ENCODE measurements at places on chromosomes 1 and 21. TPM values are rescaled to one million over a fixed set of nuclear protein-coding genes. Genes with fewer than 3 reads are reported as not detected.

GRCh38 chr1:21866707-21867043 is 54.6 kb downstream of the LDLRAD2 start:
- no peak for DNase-seq

GRCh38 chr1:36085126-36085525 is 1.2 kb downstream of the TEKT2 start:
- no peak for DNase-seq

DNA sequence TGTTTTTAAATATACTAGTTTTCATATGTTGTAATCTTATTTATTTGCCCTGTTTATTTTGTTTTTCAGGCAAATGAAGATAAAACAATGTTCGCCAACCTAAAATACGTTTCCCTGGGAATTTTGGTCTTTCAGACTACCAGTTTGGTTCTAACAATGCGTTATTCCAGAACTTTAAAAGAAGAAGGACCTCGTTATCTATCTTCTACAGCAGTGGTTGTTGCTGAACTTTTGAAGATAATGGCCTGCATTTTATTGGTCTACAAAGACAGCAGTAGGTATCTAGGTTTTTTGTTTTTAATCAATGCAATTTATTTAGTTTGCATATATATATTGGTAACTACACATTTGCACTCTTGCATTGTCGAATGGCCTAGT is 23.7 kb downstream of the SLC35A3 start:
- no peak for DNase-seq

GRCh38 chr1:64960731-64961130 is 5.6 kb downstream of the JAK1 start:
- no peak for DNase-seq

- peak; percentile 66 for DNase-seq
Observed at GRCh38 chr1:209651138-209651587, 1.1 kb downstream of the LAMB3 start.

DNA sequence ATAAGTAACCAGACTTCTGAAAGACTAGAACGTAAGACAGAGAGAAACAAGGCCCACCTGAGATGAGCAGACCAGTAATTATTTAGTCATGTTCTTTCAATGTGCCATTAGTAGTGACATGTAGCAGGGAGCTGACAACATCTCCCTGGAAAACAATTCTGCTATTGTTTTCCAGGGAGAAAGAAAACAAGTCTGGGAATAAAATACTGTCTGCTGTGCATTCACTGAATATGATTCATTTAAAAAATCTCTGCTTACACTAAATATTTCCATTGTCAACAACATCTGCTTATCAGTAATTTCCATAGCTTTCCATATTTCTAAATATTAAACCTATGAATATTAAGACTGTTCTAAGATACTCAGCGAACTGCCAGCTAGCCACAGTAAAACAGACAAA is 80.0 kb downstream of the VCAM1 start:
- DNase-seq: no peak

- DNase-seq: peak; percentile 54
Observed at GRCh38 chr1:176466514-176466913, 3.5 kb downstream of the PAPPA2 start.

DNA sequence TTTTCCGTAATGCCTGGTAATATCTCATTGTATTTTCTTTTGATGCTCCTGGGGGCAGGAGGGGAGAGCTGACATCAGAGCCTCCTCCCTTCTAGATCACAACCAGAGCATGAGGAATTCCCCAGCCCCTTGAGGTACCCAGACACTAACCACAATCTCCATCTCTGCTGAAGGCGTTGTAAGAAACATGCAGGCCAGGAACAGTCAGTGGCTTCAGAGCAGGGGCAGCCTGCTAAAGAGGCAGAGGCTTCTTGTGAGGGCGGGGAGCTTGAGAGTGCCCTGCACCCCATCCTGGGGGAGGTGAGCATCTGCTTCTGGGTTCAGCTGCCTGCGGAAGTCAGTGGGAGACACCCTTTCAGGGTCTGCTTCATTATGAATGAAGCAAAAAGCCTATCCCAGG is 19.0 kb downstream of the MAPKAPK2 start:
- DNase-seq: no peak

- DNase-seq: no peak
Observed at GRCh38 chr1:201483373-201483949, 14.5 kb upstream of the PHLDA3 start.

DNA sequence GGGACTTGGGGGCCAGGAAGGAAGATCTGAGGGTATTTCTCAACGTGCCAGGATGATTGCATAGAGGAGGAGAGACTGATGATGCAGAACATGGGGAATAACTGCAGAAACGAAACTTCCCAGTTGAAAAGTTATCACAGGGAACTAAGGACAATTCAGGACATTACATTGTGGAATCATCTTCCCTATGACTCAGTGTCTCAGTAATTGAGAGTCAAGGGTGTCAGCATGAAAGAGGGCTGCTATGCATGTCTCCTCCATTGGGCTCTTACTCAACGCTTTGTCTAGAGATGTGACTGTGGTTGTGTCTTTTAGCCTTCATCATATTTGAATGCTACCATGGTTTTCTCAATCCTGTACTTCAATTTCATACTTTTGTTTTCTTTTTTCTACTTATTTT is 48.9 kb upstream of the PTGFR start:
- DNase-seq: no peak

GRCh38 chr1:93773049-93773838 is 91.6 kb upstream of the BCAR3 start:
- DNase-seq: no peak

DNA sequence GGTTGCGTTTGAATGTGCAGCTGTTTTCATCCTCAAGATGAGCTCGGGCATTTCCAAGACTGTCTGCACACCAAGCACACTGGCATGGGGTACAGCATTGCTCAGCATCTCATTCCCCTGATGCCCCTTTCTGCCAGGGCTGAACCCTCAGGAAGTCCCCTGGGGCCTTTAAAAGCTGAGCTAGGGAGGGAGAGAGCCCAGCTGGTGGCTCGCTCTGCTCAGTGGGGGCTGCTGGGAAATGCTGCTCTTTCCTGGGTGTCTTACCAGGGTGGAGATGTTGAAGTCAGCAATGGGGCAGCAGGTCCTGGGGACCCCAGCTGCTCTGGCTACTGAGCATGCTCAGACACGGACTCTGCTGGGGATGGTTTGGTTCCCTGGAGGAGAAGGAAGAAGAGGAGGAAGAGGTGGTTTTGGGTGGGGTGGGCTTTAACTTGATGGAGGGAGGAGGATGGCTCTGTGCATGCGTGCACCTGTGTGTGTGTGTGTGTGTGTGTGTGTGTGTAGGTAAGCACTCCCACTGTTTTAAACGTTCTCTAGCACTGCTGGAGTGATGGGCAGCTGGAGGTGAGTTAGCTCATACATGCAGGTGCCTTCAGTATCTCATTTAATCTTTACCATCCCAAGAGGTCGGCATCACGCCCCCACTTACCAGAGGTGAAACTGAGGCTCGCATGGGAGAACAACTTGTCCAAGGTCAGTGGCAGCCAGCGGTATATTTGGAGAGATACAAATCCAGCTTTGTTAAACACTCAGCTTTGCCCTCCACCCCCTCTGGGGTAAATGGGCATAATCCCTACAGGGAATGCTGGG is 40.9 kb downstream of the ACTL8 start:
- DNase-seq: no peak

DNA sequence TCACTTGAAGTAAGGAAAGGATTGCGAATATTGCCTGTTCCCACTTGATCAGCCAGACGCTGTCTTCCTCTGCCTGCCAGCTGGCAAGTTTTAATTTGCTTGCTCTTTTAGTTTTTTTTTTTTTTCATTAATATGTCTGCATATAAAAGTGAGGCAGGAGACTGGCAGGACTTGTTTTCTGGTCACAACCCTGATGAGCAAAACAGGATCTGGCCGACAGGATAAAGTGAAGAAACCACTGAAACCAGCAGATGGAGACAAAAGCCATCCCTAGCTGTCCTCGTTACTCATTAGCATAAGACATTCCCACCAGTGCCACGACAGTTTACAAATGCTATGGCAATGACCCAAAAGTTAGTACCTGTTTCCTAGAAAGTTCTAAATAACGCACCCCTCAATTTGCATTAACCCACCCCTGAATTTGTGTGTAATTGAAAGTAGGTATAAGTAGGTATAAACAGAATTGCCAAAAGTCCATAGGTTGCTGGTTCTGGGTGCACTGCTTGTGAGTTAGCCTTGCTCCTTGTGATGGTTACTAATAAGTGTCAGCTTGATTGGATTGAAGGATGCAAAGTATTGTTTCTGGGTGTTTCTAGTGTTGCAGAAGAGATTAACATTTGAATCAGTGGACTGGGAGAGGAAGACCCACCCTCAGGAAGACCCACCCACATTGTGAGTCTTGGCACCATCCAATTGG is 60.8 kb downstream of the ZNF684 start:
- peak; percentile 62 for DNase-seq

DNA sequence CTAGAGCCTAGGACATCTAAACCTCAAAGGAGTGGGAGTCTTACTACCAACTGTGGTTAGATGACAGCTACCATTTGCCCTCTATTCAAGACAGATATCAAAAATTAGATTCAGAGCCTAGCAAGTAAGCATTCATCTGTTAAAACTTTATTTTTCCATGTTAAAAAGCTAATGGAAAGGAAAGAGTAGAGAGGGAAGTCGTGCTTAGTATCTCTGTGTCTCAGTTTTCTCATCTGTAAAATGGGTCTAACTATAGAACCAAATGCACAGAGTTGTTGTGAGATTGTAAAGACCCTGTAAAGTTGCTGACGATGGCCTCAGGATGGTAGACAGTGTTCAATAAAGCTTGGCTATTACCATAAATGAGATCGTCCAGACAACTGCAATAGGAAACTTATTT is 428.5 kb upstream of the RUNX1 start:
- DNase-seq: no peak

- no peak for DNase-seq
Observed at GRCh38 chr1:243313635-243314536, 58.0 kb downstream of the SDCCAG8 start.

Gene PLA2G2D
- not detected for total RNA-seq

Gene ADAMTS4
- total RNA-seq: not detected

Gene LCE3E
- total RNA-seq: not detected
